ENCODE measurements at places on chromosomes 7 and 10. TPM values are rescaled to one million over a fixed set of nuclear protein-coding genes. Genes with fewer than 3 reads are reported as not detected.

DNA sequence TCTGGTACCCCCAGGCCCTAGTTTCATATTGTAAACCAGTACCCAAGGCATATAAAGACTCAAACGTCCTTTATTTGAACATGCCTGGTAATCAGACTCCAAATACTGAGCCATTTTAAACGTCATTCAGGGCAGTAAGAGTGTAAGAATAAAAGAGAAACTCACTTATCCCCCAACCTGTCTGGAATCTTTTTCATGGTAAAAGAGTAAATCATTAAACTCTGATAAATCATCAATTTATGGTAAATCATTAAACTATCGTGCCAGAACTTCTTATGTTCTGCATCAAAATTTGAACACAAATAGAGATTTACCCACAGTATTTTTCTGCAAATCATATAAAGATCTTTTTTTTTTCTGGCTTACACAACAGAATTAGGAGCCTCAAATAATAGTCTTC, 734.3 kb upstream of the POT1 start:
- DNase-seq: no peak

DNA sequence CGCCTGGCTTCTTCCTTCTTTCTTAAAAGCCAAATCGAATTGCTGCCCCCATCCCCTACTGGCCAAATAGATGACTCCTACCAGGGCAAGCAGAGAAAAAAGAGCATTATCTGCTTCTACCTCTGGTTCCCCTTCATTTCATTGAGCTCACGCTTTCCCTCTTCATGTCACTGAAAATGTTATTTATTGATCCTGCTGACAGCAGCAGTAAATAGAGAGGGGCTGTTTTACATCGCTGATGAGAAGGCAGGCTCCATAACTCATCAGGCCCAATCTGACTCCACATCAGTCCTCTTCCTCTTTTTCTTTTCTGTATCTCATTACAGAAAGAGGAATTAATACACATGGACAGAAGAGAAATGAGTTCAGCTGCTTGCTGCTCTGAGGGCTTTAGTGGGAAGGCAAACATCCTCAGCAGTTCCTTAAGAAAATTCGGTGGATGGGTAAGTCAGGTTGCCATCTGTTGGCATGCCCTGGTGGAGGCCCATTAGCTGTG, 904.1 kb downstream of the KCNMA1 start:
- no peak for DNase-seq

GRCh38 chr7:7596176-7596575, 29.5 kb downstream of the MIOS start:
- DNase-seq: no peak

PRXL2A gene
- 21.7 TPM for total RNA-seq

GRCh38 chr7:15086131-15086611, 183.6 kb upstream of the DGKB start:
- no peak for DNase-seq

DNA sequence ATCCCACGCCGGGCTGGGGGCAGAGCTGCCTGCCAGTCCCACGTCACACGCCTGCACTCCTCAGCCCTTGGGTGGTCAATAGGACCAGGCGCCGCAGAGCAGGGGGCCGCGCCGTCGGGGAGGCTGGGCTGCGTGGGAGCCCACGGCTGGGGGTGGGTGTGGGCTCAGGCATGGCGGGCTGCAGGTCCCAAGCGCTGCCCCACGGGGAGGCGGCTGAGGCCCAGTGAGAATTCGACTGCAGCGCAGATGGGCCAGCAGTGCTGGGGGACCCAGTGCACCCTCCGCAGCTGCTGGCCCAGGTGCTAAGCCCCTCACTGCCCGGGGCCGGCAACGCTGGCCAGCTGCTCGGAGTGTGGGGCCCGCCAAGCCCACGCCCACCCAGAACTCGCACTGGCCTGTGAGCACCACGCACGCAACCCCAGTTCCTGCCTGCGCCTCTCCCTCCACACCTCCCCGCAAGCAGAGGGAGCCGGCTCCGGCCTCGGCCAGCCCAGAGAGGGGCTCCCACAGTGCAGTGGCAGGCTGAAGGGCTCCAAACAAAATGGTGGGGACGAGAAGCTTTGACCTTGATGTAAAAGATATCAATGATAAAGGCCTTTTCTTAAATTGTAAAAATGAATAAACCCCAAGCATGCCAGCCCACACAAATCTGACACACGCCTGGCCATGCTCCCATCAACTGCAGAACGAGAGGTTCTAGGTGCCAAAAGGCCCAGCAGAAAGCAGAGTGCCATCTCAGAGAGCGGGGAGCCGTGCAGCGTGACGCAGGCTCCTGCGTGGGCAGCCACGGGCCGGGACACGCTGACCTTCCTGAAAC, 255.5 kb downstream of the MAD1L1 start:
- DNase-seq: no peak

DNA sequence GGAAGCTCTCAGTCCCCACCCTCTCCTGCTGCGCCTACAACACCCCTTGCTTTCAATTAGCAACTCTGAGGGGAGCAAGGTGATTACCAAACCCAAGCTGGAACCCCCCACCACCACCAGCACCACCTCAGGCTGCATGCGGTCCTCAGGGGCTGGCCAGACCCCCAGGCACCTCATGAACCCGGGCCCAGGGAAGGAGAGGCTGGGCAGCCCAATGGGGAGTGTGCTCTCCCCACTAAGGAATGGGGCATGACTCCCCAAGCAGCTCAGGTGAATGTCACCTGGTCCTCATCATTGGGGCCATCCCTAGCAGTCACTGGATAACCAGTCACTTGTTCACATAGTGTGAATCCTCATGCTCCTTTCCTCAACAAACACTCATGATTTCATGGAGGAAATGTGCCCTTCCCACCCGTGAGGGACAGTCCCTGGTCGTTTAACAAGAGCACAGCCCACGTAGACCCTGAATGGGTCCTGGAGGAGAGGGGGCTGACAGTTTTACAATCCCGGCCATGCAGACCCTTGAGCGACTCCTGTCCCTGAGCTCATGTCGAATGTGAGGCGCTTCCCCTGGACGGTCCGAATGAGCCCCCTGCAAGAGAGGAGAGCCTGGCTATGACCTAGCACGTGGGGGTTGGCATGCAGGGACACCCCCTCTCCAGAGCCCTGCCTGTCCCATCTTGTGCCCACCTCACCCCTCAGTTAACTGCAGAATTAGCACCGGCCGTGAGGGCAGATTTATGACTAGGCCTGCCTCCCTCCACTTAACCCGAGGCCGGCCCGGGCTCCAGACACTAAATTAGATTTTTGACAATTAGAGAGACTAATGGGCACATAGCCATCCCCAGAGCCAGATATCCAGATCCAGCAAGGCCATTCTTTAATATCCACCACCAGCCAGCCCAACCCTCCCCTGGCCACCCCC, 29.1 kb downstream of the POLL start:
- no peak for DNase-seq

Measured in transverse colon (tissue), 4 donors.